Renal cortex interstitium (tissue), 15 donors: ENCODE measurements at places on chromosomes 16 and 17. TPM values are rescaled to one million over a fixed set of nuclear protein-coding genes. Genes with fewer than 3 reads are reported as not detected.
A peak's percentile ranks its signal among the peaks of the same experiment; 100 is the strongest.

- DNase-seq: no peak
Observed at GRCh38 chr16:88454523-88454947, 1.5 kb downstream of the ZFPM1 start.

DNA sequence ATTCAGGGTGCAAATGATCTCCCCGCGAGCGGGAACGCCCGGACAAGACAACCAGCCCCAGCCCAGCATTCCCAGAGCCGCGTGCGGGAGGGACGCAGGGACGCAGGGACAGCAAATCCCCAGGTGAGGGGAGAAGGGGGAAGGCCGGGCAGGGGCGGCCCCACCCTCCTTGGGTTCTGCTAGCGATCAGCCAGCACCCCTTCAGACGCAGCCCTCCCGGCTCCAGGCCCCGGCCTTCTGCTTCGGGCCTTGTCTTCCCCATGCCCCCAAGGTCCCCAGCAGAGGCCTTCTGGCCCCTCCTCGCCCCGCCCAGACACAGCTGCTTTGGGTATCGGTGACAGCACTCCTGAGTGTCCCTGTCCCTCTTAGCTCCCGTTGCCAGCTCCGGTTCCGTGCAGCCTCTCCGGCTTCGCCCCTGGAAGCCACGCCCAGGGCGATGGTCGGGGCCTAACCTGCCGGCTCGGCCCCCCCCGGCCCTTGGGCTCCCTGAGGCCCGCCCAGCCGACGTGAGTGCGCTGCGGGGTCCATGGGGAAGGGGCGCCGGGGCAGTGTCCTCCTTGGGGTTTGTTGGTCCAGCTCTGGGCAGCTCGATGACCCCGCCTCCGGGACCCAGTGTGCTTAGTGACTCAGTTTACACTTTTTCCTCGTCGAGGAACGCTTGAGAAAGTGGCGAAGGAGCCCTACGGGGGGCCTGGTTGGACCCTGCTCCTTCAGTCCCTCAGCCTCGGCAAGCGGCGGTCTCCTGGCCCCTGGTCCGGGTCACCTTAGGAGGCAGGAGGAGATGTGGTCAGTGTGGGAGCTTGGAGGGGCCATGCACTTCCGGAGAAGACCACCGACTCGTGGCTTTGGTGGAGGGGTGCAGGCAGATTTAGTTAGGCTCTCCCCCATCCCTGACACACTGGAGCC is 50.5 kb upstream of the AMZ2 start:
- no peak for DNase-seq

Gene TLCD2
- 6.5 TPM for polyA plus RNA-seq

Gene CRYM
- polyA plus RNA-seq: 10.0 TPM

- DNase-seq: no peak
Observed at GRCh38 chr17:79024901-79025737, 1.1 kb downstream of the C1QTNF1 start.

- DNase-seq: no peak
Observed at GRCh38 chr17:43469145-43469544, 14.6 kb upstream of the DHX8 start.

Gene SULT1A1
- polyA plus RNA-seq: 20.7 TPM

DNA sequence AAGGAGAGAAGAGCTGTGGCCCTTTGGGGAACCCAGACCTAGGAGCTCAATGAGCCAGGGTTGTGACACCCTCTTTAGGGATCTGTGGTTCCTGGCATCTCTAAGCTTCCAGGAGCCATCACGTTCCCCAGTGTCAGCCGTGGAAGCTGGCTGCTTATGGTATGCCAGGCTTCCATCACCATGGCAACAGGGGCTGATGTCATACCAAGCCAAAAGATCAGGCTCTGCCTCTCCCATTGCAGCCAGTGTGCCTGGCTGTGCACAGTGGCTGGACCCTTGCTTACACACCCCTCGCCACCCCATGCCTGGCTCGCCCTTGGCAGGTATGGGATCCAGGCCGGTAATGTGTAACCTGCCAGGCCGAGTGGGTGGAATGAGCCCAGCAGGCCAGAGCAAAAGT is 91.1 kb downstream of the SSH2 start:
- DNase-seq: no peak

- peak; percentile 90 for DNase-seq
Observed at GRCh38 chr16:70715055-70715858, 29.4 kb upstream of the MTSS2 start.

Gene C17orf67
- 0.70 TPM for polyA plus RNA-seq

Gene SPEM1
- 0.22 TPM for polyA plus RNA-seq

GRCh38 chr17:47427985-47428384 is 102.9 kb upstream of the NPEPPS start:
- no peak for DNase-seq

DNA sequence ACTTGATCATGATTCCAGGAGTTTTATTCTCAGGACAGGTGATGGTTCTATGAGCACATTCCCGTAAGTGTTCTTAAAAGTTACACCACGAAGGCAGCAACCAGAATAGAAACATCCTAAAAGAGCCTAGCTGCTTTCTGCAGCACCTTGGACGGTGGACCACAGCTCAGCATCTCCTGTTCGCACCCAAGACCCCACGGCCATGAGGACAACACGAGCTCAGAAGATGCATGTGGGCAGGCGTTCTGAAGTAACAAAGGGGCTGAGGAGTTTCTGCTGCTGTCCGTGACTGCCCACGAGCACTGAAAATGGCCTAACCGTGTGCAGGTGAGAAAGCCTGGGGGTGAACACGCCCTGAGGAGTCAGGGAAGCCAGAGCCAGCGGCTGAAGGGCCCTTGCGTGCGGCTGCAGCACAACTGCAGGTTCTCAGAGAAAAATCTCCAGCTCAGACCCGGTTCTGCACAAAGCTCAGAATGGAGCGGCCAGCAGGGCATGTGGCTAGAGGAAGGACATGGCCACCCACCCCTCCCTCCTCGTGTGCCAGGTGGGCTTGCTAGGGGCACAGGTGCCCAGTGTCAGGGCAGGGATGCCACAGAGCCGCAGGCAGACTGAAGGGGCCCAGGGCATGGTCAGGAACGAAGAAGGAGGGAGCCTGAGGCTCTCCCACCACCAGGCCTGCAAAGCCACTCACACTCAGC is 10.8 kb upstream of the C16orf95 start:
- DNase-seq: no peak

- DNase-seq: no peak
Observed at GRCh38 chr16:58094026-58094425, 35.2 kb downstream of the CFAP20 start.

- no peak for DNase-seq
Observed at GRCh38 chr17:44850025-44850424, 2.3 kb downstream of the HIGD1B start.

DNA sequence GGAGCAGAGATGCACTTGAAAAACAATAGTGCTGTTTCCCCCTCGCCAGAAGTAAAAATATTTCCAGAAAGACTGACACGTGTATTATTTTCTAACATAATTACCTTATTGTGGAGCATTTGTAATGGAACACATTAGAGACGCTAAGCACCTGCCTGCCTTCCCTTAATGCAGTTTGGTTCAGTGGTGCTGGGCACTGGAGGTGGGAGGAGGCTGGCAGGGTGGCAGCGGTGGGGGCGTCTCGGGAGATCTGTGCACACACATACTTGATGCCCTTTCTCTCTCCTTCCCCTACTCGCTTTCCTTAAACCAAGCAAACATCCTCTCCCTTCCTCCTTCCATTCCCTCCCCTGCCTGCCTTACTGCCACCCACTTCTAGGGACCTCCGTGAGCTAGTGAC is 156.6 kb upstream of the SDK2 start:
- DNase-seq: no peak

DNA sequence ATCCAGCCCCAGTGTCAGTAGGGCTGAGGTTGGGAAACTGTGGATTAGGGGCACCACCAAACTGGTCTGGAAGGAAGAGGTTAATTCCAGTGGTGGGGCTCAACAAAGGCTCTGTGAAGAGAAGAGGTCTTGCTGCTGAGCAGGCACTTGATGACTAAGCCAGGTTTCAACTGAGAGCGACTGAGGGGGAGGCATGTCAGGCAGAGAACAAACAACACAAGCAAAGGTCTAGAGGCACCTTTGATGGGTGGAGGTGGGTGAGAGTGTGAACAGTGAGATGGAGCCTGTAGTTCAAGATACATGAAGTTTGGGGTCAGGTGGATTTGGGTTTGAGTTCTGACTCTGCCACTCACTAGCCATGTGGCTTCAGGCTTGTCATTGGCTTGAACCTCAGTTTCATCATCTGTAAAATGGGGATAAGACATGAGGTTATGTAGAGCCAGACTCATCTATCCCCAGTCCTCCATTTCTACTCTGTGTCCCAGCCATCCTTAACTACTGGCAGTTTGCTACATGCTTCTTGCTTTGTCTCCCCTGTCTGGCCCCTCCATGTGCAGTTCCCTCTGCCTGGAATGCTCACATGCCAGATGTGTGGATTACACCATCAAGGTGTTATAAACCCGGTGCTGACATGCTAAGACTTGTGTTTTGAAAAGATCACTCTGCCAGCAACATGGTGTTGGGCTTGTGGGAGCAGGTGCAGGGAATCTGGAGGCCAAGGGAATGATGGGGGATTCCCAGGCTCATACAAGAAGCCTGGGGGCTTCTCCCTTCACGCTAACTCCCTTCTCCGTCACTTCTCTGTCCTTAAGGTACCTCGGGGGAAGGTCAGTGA is 3.0 kb upstream of the RMI2 start:
- no peak for DNase-seq

DNA sequence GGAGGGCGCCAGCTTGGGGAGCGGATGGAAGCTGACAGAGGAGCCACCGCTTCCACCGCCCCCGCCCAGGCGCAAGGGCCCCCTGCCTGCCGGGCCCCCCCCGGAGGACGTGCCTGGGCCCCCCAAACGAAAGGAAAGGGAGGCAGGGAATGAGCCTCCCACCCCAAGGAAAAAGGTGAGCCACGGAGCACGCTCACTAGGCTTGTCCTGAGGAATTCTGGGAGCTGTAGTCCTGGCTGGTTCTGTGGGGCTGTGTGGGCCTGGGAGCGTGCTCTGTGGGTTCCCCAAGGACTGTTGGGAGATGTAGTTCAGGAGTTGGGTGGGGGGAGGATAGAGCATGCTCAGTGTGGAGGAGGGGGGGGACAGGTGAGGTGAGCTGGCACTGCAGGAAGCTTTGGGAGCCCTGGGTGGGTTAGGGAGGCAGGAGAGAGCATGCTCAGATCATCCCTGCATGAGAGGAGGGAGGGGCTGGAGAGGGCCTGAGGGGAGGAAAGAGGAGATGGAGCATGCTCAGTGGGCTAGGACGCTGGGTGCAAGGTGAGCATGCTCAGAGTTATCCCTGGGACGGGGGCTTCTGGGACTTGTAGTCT is 4.5 kb downstream of the FBXL19 start:
- peak; percentile 45 for DNase-seq

DNA sequence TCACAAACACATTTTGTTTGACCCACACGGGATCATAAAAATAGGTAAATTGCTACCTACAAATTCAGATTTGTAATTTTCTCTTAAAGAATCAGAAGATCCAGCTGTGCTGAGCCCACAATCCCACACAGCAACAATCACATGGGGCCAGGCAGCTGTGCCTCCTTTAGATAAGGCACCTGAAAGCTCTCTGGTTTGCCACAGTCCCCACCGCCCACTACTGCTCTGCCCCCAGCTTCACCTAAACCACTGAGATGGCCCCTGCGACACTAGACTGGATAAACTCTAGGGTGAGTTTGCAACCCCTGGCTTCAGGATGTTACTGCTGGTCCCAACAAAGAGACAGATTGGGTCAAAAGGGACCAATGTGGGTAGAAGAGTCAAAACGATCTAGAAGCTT is 96.8 kb downstream of the GSG1L start:
- DNase-seq: no peak

DNA sequence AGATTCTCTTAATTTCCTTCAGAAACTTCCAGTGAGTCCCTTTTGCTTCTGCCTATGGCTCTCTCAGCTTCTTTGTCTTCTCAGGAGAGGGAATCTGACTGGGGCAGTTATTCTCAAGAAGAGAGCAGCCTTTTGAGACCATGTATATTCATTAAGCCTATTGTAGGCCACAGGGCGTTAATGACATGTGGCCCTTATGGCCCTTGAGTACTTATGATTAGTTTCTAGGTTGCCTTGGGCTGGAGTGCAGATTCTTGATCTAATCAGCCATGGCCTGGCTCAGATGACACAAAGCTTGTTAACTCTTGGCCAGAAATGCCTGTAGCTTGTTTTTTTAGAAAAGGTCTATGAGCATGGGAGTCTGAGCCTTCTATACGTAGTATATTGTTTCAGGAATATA is 17.4 kb downstream of the MFSD11 start:
- no peak for DNase-seq
